ENCODE measurements at places on chromosomes 12 and 14.

DNA sequence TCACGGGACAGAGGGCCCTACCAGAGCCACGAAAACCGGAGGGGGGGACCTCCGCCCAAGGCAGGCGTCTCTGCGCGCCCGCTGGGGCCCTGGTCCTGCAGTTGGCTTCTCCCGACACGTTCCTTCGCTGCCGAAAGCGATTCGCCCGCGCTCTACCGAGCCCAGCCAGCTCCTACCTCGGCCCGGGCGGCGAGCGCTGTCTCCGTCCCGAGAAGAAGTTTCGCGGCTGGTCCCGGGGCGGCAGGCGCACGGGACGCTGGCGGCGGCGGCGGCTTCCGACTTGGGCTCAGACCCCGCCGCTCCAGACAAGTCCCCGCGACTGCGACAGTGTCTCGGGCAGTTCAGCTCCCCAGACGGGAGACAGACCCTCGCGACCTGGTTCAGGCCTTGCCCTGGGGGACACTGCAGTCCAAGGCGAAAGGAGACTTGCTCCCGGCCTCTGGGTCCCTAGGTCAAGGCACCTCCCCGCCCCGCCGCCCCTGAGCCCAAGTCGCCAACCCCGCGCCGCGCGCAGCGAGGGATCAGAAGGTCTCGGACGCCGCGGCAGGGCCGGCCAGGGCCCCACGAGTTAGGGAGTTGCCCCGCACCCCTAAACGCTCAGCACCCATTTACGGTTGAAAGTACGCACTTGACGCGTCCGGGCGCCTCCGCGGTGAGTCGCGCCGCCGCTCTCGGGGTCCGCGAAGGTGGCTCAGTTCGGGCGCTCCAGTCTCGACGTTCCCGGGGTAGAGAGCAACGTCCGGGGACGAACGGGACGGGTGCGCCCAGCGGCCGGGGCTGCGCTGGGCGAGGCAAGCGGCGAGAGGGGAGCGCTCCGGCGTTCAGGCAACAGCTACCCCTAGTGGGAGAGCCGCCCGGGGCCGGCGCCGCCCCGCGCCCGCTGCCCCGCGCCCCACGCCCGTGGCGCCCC, 1.4 kb upstream of the DIO3 start:
- no peak for DNase-seq

GRCh38 chr14:39861229-39861600, 429.0 kb upstream of the FBXO33 start:
- no peak for DNase-seq

DNA sequence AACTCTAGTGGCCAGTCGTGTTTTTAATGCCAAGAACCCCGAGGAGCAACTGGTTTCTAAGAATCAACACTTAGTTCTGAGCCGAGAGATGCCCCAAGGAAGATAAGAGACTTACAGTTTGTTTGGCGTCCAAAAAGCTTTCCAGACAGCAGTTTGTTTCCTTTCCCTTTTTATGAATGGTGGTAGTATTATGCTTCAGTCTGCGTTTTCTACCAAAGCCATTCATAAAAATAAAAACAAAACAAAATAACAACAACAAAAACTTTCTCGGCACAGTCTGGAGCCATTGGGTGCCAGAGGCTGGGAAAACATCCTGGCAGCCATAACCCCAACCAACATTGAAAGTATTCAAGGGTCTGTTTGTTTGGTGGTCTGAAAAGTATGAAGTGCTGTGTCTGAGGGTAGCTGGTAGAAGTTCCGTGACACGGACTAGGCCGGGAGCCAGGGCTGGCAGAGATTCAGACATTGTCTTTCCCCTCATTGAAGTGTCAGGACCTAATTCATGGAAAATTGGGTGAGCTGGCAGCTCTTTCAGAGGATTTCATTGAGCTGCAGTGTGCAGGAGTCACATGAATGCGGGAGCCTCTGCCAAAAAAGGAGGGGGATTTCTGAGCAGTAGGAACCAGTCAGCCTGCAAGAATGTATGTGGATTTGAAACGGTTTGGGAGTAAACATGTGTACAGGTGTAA, 124.2 kb downstream of the HMGA2 start:
- DNase-seq = no peak

DNA sequence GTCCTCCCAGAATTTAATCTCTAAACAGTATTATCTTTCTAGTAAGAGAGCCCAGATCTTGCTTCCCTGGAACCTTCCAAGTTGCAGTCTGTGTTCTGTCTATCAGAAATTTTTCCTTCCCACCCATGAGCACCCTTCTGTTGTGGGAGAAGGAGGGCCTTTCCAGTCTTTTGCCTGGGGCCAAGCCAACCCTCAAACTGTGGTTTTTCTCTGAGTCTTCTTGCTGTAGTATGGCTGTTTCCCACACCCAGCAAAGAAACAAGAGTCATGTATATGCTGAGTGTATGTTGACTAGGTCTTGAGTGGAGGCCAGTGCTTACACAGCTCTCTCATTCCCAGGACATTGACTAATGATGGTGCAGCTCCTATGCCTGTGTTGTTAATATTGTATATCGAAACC, 104.5 kb downstream of the TGFB3 start:
- DNase-seq = no peak

- no peak for DNase-seq
Measured at GRCh38 chr12:15754233-15754632, 35.0 kb downstream of the EPS8 start.

- DNase-seq = no peak
Measured at GRCh38 chr14:22007784-22008412, 334.3 kb upstream of the OR4E1 start.

DNA sequence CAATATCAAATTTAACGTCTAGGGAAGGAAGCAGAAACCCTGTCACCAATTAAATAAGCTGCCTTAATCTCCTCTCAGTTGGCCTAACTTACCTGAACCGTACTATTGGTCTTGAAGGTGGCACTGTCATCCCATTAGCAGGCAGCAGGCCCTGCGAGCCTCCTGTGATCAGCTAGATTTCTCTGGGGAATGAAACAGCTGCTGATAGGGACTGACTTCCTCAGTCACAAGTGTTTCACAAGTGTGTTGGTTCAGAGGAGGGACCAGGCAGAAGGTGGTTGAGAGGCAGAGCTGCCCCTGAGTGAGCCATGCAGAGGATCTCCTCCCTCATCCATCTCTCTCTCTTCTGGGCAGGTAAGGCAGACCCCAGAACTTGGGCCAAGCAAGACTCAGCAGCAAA, 166.8 kb downstream of the DAD1 start:
- DNase-seq = no peak

DNA sequence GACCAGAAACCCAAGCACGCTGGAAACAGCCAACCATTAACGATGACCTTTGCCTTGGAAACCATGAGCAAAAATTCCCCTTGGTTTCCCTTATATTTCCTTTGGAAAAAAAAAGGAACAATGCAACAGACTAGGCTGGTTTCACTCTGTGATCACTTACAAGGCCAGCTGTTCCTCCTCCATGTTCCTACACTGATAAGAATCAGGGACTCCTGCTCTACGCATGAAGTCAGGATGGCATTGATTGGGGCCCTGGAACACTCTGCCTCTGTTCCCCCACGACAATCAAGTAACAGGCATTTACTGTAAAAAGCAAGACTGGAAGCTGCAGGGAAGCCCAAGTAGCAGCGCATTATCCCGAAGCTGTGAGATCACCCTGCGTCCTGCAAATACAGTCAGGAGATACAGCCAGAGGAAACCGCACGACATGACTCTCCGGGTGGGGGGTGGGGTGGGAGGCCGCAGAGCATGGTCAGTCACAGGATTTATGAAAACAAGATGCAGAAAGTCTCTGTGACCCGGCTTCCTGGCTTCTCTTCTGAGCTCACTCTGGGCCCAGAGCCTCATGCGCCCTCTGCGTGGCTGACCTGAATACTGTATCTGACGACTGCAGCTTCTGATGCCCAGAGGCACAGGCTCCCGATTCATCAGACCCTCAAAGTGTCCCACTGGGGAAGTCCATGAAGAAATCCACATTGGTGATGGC, 31.1 kb downstream of the SSH1 start:
- no peak for DNase-seq

- no peak for DNase-seq
Measured at GRCh38 chr12:66428261-66428660, 126.0 kb downstream of the HELB start.

- DNase-seq = no peak
Measured at GRCh38 chr12:48750769-48751356, 34.4 kb upstream of the CCNT1 start.

GRCh38 chr14:106327234-106327633, 800.9 kb downstream of the TMEM121 start:
- DNase-seq = no peak

DNA sequence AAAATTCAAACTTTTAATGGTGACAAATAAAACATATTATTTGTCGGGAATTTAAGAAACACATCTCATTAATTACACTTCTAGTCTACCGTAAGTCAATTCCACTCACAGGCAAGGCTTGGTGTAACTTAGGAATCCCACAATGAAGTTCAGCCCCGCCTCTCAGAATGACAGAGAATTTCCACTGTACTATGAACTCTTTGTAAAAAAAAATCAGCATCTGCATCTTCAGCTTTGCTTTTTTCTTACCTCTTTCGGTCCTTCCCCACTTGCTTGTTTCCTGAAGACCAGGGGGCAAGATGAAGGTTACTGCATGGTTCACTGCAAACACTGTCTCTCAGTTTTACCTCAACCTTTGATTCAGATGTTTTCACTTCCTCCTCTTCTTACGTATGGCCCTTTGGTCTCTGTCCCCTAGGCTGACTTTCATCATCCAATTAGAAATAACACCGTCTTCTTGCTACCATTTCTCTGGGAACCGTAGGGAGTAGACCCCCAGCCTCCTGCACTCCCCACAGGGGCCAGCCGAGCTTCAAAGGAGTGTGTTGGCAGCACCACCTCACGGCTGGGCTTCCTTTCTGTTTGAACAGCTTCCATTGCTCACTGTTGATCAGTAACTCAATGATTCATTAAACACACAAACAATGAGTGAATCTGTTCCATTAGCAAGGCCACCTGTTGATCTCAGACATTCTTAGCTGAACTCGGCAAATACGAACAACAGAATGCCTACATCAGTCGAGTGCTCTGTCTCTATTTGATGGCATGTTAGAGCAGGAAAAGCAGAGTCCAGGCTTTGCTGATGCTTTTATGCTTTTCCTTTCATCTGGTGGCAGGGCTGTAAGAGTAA, 343.0 kb downstream of the BMP4 start:
- DNase-seq = no peak

DNA sequence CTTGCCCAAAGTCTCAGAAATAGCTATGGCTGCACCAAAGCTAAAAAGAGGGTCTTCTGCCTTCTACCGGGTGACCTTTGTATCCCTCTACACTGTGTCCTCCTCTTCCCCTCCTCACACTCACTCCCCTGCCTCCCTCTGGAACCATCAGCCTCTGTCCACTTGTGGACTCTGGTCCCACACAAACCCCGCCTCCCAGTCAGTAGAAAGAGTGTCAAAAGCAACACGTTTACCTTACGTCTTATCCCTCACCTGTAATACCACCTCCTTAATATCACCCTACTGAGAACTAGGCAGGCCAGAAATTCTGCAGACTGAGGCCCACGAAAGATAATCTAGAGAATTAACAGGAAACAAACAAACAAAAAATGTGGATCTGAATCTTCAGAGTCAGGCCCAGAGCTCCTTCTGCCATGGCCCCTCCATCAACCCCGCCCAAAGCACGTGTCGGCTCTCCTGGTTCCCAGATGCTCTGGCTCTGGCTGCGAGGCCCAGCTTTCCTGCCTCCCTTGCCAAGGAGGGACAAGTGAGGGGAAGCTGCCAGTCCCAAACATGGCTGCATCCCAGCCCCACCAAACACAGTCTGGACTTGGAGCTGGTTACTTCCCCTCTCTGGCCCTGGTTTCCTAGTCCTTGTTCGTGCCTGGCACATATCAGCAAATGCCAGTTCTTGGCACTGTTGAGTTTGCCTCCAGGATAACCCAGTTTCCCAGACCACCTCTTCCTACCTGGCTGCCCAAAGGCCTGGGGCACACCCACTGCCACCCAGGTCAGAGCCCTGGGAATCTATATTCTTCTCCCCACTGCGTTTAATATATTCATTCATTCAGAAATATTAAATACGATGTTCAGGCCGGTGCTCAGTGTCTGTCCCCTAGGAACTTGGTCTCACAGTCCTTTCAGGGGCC, 2.7 kb downstream of the ACTN1 start:
- no peak for DNase-seq

DNA sequence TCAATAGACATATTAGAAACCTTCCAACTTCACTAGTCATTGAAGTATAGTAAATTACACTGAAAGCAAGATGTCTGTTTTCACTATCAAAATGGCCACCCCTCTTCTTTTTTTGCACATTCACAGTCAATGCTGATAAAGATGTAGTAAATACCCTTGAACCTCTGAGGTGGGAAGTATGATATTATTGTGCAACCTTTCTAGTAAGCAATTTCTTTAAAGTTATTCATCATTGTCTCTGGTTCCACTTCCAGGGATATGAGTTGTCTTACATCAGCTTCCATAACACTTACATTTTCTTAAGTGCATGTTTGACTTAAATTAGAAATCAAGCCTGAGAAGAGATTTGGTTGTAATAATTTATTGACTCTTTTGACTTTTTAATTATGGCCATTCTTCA, 453.9 kb upstream of the MGAT4C start:
- no peak for DNase-seq
